CD8-positive, alpha-beta memory T cell (primary cell): ENCODE measurements at places on chromosomes 12 and 14. TPM values are rescaled to one million over a fixed set of nuclear protein-coding genes. Genes with fewer than 3 reads are reported as not detected.

DNA sequence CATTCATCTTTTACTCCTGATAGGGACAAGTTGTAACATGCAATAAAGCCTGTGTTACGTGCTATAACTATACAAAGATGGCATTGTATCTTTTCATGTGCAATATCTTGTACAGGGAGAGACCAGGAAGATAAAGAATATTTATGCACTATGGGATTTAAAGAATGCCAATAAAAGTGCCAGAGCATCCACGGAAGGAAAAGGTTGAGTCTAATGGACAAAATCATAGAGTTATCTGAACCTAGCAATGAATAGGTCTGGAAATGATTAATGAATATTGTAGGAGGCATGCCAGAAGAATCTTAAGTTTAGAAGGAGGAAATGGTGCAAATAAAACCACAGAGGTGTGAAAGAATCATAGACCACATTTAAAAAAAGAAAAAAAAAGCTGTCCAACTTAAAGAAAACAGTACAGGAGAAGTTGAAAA, 263.9 kb downstream of the KCNC2 start:
- DNase-seq: no peak

The KRT86 gene
- 0.31 TPM for total RNA-seq

DNA sequence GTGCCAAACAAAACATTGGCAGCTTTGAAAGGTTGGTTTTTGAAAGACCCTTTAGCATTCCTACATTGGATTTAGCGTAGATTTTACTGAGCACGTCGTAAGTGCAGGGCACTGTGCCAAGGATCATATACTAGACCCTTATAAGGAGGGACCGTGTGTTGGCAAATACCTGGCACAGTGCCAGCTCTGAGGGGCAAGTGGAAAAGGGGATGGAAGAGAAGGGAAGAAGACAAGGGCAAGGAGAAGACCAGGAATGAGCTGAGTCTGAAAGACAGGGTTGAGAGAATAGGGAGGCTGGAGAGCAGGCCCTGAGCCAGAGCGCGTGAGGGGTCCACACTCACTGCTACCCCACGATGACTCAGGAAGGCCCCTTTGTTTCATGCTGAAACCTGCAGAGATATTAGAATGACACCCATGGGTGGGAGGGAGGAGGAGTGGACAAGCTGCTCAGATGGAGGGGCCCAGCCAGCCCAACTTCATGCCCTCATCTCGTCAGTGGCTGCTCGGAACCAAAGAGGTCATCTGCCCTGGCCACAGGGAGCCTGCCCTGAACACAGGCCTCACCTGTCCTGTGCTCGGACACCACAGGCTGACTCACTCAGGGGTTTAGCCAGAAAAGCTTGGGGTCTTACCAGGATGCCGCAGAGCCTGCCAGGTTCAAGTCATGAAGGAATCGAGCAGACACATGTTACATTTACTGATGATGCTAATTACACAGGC, 25.0 kb downstream of the RAB35 start:
- no peak for DNase-seq

The CISTR gene
- not detected for total RNA-seq

GRCh38 chr12:105378911-105379310, 48.4 kb downstream of the C12orf75 start:
- DNase-seq: no peak

GRCh38 chr12:105949391-105949790, 189.4 kb downstream of the NUAK1 start:
- DNase-seq: no peak

The KCNMB4 gene
- total RNA-seq: 0.46 TPM

The FGF23 gene
- not detected for total RNA-seq

DNA sequence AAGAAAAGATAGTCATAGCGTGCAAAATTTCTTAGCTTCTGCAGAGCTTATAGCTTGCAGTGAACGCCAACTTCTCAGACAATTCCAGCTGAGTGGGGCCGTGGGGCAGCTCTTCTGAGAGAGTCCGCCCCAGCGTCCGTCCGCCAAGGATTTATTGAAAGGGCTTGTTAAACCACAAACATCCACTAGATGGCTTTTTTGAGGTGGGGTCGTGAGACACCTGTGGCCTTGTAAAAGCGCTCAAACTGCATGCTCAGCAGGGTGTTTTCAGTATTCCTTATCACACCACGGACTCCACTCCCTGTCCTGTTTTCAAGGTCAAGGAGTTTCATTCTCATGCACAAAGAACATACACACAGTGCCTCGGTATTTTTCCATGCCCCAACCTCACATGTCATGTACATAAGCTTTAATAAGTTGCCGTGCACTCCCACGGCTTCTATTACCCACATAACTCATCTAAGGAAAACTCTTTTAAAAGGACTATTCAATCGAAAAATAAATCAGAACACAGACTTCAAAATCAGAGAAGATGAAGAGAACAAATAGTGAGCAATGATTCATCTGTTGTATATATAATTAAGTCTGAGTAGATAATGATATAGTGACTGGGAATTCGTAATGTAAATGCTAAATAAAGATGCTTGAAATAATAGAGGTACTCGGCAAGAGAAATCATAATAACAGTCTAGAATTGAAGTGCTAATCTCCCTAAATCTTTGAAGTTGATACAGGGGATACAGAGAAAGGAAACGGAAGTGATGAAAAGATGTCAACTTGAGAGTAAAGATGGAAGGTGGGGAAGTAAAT, 46.7 kb downstream of the WBP11 start:
- DNase-seq: no peak

- DNase-seq: no peak
These were observed 19.3 kb downstream of the TAS2R50 start for GRCh38 chr12:10967409-10967808.

DNA sequence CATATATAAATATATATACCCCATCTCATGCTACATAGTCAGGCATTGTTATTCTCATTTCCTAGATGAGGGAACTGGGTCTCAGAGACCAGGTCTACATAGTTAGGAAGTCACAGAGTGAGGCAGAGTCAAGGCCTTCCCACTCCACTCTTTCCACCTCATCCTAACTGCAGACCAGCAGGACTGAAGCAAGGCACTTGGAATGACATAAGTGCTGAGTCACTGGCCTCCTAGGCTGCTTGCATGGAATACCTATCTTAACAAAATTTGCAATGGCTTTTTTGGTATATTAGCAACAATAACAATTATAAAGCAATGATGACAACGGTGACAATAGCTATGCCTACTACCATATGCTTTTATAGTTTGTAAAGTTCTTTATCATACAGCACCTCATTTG, 5.4 kb upstream of the ANO4 start:
- DNase-seq: no peak

- no peak for DNase-seq
These were observed 59.6 kb downstream of the ARL6IP4 start for GRCh38 chr12:123040106-123040505.

DNA sequence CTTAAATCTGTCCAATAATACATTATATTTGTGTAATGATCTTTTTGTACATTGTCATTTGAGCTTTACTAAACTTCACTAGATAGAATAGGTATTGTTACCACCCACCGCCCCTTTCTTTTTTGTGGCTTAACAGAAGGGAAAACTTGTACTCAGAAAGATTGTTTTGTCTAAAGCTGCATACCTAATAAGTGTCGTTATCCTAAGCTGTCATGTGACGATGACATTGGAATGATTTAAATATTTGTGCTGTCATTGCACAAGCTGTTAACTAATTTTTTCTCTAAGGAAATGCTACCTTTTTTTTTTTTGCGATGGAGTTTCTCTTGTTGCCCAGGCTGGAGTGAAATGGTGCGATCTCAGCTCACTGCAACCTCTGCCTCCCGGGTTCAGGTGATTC, 3.6 kb downstream of the DIP2B start:
- no peak for DNase-seq

The ARHGAP9 gene
- total RNA-seq: 116 TPM

- no peak for DNase-seq
These were observed 638.5 kb upstream of the MIS18BP1 start for GRCh38 chr14:45891417-45892080.

The AQP2 gene
- not detected for total RNA-seq

DNA sequence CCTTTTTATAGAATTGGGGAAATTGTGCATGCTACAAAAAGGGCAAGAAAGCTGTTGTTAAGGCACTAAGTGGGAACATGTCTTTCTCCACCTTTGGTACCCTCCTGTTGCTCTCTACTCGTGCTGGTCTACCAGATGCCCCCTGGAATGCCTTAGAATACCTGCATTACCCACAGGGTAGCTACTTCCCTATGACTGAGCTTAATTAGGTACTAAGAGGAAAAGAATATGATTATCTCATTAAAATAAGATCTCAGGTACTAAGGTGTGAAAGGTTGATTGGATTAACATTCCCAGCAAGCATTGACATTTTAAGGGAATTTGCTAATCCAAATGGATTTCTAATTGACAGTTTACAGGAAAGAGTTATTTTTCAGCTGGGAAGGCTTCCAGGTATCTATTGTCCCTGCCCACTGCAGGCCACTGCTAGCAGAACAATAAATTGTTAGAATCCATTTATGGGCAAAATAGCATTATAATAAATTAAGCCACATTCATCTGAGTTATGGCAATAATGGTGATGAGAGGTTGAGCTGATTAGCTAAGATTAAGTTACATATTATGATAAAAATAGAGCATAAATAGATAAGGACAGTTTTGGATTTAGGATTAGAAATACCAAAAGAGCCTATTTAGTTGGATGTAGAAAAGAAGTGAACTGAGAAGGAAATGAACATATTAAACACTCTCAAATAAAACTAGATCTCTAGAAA, 67.8 kb upstream of the GRIP1 start:
- no peak for DNase-seq

The DDX55 gene
- total RNA-seq: 53.4 TPM

The MGAT4C gene
- not detected for total RNA-seq

DNA sequence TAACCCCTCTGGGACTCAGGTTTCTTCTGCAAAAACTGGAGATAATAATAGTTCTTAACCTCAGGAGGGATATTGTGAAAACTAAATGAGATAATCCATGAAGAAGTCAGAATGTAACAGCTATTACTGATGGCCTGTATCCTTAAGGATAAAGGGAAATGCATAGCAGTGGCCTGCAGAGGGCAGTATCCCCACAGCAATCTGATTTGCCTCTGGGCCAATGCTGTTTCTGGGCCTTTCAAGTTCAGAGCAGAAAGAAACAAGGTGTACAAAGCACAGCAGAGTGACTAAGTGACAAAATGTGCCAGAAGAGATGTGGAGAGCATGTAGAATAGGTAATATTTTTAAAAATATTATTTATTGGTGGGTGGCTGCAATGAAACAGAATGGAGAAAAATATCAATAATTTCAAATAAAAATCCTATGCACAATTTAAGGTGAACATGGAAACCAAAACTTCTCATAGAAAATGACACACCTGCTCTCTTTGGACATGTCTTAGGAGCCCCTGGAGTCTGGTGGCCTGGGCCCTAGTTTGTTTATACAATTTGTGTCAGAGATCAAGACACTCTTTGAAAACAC, 90.3 kb downstream of the C12orf75 start:
- DNase-seq: peak; percentile 25

- no peak for DNase-seq
These were observed 380.2 kb downstream of the NAV3 start for GRCh38 chr12:78210894-78211302.

The SCNN1A gene
- total RNA-seq: 0.93 TPM

- DNase-seq: no peak
These were observed 86.2 kb upstream of the SYT1 start for GRCh38 chr12:78778339-78778738.
